ENCODE measurements at places on chromosomes 5 and 9. TPM values are rescaled to one million over a fixed set of nuclear protein-coding genes. Genes with fewer than 3 reads are reported as not detected.
A peak's percentile ranks its signal among the peaks of the same experiment; 100 is the strongest.

The LCP2 gene
- 0.03 TPM for total RNA-seq

DNA sequence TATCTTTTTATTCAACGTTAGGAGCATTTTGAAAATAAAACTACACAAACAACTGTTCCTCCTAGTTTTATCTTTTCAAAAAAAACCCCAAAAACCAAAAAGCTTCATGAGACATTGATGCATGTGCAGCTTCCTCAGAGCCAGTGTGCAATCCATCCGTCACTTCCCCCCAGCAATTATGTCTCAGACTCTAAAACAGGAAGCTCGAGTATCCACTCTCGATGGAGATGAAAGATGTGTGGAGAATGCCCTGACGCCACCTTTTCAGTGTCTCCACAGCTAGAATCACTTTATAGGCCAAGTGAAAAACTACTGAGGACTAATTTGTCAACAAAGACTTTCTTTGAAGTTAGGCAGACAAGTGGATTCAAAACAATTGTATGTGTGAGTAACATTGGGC is 408.9 kb upstream of the SMARCA2 start:
- DNase-seq: no peak

- no peak for DNase-seq
Measured at GRCh38 chr9:20940447-20941173, 90.8 kb downstream of the HACD4 start.

The ZNF483 gene
- total RNA-seq: 1.2 TPM

DNA sequence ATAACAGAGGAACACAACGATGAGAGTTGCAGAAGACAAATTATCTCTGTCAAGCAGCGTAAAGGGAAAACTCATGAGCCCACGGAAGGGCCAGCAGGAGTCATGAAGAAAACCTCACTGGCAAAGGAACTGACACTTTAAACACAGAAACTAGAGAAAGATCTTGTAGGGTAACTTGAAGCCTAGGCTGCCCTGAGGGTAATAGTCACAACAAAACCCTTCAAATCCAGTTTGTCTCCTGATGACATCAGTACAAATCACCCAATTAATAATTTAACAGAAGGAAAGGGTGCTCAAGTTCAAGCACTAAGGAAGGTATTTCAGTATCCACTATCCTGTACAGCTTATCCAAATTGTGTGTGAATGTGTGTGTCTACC is 549.1 kb downstream of the MTRR start:
- DNase-seq: no peak

GRCh38 chr5:66377747-66378146 is 218.4 kb upstream of the MAST4 start:
- no peak for DNase-seq

GRCh38 chr9:75990156-75990555 is 99.7 kb downstream of the PCSK5 start:
- no peak for DNase-seq

The IL4 gene
- total RNA-seq: not detected

GRCh38 chr9:137685035-137685740 is 66.4 kb downstream of the EHMT1 start:
- DNase-seq: no peak

The CTXN3 gene
- not detected for total RNA-seq

DNA sequence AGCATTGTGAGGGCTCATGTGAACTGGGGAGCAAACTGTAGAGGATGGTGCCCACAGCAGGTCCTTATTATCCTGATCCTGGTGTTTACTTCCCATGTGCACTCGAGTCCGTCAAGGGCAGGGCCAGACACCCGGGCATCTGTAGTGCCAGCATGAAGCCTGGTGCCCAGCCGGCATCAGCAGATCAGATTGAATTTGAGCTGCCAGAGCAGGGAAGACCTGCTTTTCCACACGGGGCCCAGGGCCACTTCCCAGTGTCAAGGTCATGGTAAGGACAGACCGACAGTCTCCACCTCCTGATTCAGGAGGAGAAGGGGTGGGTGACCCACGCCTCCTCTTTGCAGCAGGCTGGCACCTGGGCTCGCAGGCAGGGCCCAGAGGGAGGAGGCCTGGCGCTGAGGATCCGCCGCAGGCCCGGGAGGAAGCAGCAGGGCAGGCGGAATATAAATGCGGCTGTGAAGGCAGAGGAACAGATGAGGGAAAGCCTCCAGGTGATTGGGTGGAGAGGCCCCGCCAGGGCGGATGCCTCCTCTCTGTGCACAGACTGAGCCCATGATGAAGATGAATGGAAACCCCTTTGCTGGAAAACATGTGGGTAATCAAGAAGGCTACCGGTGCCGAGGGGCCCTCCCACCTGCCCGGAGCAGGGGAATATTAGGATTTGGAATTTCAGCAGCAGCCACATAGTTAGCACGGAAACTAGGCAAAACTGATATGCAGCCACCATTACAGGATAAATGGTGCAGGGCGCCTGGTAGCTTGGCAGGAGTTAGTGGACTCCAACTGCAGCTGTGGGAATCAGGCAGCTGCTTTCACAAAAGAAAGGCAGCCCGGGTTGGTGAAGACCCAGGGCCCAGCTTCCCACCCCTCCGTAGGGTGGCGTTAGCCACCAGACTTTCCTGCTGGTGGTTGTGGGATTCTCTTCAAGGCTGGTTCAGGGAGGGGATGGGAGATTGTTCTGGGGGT is 114.9 kb downstream of the GAPVD1 start:
- DNase-seq: no peak

- no peak for DNase-seq
Measured at GRCh38 chr5:178363501-178364325, 131.1 kb upstream of the PHYKPL start.

The PTGDS gene
- total RNA-seq: not detected

DNA sequence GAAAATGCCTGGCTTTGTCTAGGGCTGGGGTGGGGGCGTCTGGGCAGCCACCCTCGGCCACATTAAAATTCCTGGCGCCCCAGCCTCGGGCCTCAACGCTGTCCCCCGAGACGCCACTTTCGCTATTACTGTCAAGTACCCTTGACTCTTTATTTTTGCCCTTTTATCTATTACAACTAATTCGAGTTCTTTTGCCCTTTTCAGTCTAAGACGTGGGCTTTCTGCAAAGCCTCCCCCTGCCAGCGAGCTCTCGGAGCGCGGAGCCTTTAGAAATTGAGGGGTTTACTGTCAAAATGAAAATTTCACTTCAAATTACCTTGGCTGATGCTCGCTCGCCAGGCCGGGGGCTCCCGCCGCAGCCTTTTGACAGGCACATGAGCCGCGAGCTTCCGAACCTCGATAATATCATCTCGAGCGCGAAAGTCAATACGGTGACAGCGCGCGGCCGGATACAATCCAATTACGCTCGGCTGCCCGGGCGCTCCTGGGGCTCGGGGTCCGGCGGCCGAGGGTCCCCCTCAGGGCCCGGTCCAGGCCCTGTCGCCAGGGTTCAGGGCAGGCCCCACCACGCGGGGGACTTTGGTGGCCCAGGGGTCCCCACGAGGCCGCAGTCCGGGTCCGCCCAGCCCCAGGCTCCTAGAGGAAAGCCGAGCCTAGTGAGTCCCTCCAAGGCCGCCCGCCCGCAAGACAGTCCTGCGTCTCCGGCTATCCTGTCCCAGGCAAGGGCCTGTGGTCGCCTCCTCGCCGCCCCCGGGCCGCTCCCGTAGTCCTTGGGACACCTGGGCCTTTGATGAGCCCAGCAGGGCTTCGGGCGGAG is 6.7 kb downstream of the IRX4 start:
- no peak for DNase-seq

- DNase-seq: no peak
Measured at GRCh38 chr5:95072281-95072680, 212.6 kb downstream of the MCTP1 start.

DNA sequence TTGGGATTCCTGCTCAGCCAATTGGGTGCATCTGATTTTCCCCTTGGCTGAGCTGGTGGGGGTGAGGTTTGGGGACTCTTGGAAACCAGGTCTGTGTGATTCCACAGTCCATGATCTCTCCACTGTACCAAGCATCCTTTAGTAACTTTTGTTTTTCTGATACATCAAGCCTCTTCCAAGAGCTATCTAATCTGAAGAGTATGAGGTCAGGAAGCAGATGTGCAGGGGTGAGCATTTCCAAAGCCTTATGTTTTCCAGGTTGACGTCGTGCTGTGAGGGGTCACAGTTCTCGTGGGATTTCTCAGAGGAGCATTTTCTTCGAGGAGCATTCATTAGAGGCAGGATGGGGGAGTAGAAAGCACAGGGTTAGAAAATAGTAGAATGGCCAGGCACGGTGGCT is 95.3 kb downstream of the KLF4 start:
- DNase-seq: no peak

- DNase-seq: no peak
Measured at GRCh38 chr9:116207371-116208111, 54.0 kb downstream of the PAPPA start.

- no peak for DNase-seq
Measured at GRCh38 chr5:177432839-177433657, 6.6 kb downstream of the GRK6 start.

- DNase-seq: no peak
Measured at GRCh38 chr5:142178651-142179050, 70.1 kb downstream of the NDFIP1 start.

GRCh38 chr9:32705059-32705458 is 69.6 kb upstream of the TAF1L start:
- peak; percentile 36 for DNase-seq

DNA sequence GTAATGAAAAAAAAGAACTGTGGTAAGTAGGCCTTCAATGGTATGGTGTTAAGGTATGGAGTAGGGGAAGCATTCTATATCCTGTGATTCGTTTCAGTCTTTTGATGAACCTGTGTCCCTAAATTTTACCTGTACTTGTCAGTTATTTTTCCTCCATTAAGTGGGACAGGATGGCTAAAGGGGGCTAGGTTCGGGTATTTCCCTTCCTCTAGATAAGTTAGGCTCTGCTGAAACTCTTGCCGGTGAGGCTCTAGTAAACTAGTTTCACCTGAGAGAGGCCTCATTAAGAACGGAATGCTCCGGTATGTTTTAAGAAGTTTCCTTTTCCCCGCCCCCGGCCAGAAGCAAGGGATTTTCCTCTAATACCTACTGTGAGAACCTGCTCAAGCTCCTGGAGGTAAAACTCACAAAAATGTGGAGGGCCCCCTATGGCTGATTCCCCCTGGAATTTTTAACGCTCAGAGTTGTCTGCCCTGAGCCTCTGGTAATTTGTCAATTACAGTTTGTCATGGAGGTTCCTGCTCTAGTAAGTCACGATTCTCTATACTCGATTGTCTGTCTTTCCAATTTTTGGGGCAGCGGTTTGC is 87.7 kb downstream of the MACIR start:
- DNase-seq: no peak

DNA sequence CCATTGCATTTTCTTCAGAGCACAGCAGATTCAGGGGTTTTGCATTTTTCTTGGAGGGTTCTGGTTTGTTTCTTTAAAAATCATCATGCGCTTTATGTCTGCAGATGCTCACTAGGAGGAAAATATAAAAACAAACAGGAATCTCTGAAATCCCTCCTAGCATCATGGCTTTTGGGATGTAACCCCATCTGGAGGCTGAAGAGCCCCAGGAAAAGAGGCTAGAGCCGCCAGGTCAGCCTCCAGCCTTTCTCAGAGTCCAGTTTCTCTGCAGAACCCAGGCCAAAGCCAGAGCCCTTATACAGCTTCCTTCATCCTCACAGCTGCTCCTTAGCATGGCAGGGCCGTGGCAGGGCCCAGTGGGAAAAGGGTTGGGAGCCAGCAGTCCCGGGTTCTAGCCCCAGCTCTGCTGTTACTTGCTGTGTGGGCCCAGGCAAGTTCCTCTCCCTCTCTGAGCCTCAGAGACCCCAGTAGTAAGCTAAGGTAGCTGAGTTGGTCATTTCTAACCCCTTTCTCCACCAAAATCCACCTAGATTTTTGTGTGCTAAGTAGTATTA is 62.1 kb downstream of the PAX5 start:
- no peak for DNase-seq

The SAP30L gene
- total RNA-seq: 24.5 TPM

- peak; percentile 53 for DNase-seq
Measured at GRCh38 chr5:128539038-128539429, 989 bp upstream of the FBN2 start.

DNA sequence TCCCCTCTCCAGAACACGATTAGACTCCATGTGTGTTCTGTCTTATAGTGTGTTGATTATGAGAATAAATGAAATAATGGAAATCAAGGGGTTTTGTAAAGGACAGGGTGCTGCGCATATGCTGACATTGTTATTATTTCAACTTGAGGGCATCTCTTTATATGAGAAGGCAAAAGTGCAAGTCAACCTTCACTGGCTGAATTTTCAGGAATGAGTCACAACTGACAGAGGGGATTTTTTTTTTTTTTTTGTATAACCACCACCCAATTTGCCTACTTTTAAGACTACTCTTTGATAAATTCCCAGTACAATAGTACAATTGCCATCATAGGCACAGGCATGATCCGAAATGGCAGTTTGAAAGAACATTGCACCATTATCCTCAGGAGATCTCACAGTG is 419.2 kb upstream of the NMUR2 start:
- no peak for DNase-seq

The THBS4 gene
- 0.42 TPM for total RNA-seq

- no peak for DNase-seq
Measured at GRCh38 chr5:139878093-139878492, 82.5 kb downstream of the PSD2 start.

DNA sequence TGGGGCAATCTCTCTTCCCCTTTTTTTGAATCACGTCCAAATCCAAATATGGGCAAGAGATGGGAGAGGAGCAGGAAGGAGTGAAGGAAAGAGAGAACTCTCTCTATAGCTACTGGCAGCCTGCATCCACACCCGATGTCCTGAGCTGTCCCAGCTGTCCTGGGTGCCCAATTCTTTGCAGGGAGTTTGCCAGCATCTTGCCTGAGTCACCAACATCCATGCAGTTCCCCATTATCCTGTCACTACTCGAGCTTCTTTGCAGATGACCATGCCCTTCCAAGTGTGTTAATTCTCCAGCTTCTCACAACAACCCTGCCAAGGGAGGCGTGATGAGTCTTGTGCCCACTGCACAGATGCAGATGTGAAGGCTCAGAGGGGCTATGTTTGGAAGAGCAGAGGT is 127.1 kb downstream of the NSG2 start:
- no peak for DNase-seq

- DNase-seq: peak; percentile 74
Measured at GRCh38 chr9:13279284-13280141, at the start of gene MPDZ. Gene MPDZ, minus strand, starts transcription at chr9:13279692. Its CDS starts 29,377 bp downstream, at chr9:13250315.

The NEURL1B gene
- total RNA-seq: 15.4 TPM

The PARP8 gene
- 4.5 TPM for total RNA-seq

DNA sequence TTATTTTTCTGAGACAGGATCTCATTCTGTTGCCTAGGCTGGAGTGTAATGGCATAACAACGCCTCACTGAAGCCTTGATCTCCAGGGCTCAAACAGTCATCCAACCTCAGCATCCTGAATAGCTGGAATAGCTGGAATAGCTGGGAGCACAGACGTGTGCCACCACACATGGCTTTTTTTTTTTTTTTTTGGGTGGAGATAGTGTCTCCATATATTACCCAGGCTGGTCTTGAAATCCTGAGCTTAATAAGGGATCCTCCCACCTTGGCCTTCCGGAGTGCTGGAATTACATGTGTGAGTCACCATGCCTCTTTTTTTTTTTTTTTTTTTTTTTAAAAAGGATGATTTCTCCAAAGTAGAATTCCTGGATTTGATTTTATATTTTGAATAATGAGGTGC is 60.7 kb downstream of the NSD1 start:
- DNase-seq: peak; percentile 86

- no peak for DNase-seq
Measured at GRCh38 chr5:139688751-139689372, 40.7 kb downstream of the CXXC5 start.

The PCDHGA4 gene
- 1.7 TPM for total RNA-seq

The HIGD2A gene
- total RNA-seq: 84.7 TPM

The COL5A1 gene
- 148 TPM for total RNA-seq

- DNase-seq: no peak
Measured at GRCh38 chr9:121048618-121049017, 1.5 kb downstream of the C5 start.
